ENCODE measurements at places on chromosomes 12 and 14.

DNA sequence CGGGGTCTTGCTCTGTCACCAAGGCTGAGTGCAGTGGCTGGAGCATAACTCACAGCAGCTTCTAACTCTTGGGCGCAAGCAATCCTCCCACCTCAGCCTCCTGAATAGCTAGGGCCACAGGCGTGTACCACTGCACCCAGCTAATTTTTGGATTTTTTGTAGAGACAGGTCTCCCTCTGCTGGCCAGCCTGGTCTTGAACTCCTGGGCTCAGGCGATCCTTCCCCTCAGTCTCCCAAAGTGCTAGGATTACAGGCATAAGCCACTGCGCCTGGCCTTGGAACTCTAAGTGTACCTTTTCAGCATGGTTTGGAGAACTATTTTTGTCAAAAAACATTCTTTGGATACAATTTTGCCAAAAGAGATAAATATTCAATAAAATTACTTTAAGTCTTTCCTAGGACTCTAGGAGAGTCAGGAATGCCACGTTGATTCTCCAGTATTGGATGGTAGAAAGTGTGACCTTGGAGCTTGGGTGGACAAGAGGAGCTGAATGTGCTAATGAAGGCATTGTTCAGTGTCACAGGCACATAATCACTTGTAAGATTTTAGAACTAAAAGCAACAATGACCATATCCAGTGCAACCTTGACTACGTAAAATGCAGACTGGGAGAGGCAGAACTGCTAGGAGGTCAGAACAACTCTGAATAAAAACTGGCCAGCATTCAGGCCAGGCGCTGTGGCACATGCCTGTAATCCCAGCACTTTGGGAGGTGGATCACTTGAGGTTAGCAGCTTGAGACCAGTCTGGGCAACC, 2.8 kb downstream of the SRSF9 start:
- DNase-seq, result peak; percentile 47

DNA sequence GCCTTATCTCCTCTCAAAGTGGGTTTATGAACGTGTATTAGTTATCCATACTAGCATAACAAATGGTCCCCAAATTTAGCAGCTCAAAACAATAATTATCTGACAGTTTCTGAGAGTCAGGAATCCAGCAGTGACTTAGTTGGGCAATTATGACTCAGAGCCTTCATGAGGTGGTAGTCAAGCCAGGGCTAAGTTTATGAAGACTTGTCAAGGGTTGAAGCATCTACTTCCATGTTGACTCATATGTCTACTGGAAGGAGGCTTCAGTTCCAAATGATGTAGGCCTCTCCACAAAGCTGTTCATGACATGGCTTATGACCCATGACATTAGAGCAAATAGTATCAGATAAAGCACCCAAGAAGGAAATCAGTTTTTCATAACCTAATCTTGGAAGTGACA, 73.2 kb downstream of the IPO8 start:
- peak; percentile 25 for DNase-seq

GRCh38 chr12:62552906-62553556, 86.4 kb downstream of the MON2 start:
- DNase-seq, result no peak

DNA sequence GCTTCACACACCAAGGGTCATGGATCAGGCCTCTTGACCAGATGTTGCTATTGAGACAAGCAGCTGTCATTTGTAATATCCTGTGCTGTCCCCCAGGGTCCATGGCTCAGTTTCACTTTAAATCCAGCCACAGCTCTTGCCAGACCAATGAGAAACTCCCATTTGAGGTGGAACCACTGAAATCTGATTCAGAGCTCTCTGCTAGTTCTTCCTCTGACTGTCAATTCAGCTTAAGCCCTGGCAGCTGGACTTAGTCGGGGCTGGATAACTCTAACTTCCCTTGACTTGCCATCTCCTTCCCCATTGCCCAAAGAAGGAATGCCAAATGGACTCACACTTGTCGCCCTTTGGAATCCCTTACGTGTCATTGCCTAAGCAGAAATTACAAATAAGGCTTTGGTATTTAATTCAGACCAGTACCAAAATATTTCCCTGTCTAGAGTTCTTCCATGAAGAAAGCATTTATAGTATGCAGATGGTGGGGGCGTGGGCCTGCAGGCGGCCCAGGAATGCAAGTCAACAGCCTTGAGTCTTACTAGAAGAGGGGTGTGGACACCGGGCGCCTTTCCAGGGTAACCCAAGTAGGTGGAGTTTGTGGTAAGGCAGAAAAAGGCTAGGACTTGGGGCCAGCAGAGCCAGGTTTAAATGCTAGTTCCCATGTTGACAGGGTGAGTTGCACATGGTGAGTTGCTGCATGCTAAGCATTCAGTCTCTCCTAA, 96.9 kb upstream of the TMPO start:
- peak; percentile 59 for DNase-seq

- no peak for DNase-seq
Observed at GRCh38 chr14:77158882-77159255, 17.3 kb upstream of the ZDHHC22 start.

DNA sequence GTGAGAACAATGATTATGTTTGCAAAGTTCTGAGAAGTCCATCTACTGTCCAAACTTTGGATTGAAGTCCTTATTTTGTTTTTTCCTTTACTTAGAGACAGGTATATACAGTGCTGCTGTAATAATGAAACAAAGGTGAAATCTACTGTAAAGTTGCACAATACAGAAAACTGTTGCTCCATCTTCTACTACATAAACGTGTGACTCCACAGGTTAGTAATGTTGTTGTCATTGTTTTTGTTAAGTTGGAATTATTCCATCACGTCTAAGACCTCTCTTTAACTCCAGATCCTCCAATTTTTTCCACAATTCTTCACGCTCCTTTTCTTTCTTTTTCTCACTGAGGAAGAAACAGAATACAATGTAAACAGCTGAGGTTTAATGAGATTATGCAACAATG, 57.0 kb upstream of the GPHB5 start:
- no peak for DNase-seq

DNA sequence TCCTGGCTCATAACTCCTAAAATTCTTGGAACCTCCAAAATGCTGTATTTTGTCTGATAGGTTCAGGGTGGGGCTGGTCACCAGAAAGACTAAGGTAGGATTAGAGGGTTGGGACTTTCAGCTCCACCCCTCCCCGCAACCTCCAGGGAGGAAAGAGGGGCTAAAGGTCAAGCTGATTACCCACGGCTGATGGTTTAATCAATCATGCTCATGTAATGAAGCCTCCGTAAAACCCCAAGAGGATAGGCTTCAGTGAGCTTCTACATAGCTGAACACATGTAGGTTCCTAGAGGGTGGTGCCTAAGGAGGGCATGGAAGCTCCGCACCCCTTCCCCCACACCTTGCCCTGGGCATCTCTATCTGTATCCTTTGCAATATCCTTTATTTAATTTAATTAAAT, 60.0 kb downstream of the DGLUCY start:
- DNase-seq, result no peak

DNA sequence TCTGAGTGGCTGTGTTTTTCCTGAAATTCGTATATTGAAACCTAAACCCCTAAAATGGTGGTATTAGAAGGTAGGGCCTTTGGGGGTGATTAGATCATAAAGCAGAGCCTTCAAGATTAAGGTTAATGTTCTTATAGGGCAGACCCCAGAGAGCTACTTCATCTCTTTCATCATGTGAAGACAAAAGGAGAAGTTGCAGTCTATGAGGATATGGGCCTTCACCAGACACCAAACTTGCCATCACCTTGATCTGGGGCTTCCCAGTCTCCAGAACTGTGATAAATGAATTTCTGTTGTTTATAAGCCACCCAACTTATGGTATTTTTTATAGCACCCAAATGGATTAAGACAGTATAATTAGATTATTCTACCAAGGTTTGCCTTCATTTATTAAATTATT, 275.0 kb upstream of the ATP2B1 start:
- DNase-seq, result peak; percentile 36

DNA sequence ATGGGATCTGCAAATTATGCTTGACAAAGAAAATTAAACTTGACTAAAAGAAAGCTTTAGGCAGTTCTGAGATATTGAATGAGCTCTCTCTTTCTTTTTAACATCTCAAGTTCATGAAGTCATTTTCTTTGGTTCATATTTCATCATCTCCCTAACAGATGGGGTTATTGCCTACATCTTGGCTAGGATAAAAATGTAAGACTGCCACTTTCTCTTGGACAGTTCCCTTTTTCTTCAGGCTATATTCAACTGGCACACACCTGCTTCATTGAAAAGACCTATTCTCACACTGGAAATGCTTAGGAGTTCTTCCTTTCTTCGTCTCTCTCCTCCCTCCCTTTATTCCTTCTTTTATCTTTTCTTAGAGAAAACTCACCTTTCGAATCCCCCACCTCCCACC, 355.9 kb upstream of the SEL1L start:
- DNase-seq, result no peak

- no peak for DNase-seq
Observed at GRCh38 chr14:91545946-91546716, 36.0 kb upstream of the PPP4R3A start.

- no peak for DNase-seq
Observed at GRCh38 chr14:76742185-76742584, 19.1 kb upstream of the VASH1 start.

- no peak for DNase-seq
Observed at GRCh38 chr12:86292480-86292879, 36.3 kb upstream of the MGAT4C start.

DNA sequence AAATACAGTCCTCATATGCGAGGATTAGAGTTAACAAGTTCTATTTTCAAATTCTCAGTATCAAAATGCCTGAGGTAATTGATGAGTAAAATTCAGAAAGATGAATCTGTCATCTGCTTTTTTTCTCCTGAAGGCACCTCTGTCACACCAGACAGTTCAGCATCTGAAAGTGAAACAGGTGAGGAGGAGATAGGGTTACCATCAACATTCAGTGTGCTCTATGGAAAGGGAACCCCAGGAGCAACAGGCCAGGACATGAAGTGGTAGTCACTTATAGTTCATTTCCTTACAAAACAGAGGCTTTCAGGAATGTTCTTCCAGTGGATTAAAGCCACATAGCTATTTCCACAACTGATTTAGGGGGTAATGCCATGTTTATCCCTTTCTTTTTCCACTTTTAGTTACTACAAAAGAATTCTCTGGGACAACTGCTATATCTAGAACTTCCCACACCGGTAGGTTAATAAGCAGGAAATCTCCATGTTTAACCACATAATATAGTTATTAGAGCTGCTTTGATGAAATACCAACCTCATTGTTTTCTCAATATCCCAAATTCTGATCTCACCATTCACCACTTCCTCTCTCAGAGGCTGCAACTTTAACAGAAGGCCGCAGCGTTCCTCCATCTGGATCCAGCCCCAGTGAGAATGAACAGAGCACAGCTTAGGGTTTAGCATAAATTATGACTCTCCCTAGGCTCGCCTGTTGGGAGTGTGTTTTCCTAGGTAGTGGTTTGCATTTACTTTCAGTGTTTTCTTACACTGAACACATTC, 177.0 kb upstream of the CNTN1 start:
- DNase-seq, result peak; percentile 41

GRCh38 chr14:66117600-66117999, 368.6 kb upstream of the CCDC196 start:
- no peak for DNase-seq

DNA sequence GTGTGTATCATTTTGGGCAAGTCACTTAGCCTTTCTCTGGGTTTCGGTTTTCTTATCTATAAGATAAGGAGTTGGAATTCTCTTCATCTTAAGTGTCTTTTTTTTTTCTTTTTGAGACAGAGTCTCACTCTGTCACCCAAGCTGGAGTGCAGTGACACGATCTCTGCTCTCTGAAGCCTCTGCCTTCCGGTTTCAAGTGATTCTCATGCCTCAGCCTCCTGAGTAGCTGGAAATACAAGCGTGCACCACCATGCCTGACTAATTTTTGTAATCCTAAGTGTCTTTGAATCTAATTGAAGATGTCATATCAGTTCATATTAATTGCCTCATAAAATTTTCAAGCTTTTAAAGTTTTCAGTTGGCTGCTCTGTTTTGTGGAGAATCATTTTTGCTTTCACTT, 4.0 kb downstream of the SRGAP1 start:
- no peak for DNase-seq

GRCh38 chr12:778615-779014, 26.2 kb downstream of the WNK1 start:
- DNase-seq, result no peak

DNA sequence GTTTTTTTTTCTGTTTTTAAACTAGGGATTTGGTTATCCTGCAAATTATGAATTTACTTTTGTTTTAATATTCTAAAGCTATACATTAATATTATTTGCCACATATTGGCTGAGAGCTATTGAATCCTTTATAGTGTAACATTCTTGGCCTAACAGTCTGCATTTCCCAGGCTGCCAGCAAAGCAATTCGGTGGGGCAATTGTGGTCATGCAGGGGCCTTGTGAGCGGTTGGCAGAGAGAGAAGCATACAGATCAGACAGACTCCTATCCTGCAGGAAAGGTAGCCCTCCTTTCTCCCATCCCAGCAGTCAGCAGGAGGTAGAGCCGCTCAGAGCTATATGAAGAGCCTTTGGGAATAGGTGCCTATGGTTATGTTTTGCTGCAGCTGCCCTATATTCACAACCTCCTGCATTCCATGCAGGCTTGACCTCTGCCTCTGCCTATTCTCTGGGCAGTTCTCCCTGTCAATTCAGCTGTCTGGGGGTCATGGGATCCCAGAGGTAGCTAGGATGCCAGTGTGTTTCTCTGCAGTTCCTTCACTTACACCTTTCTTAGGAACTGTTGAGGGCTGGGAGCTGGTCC, 144.7 kb downstream of the GPHN start:
- DNase-seq, result no peak

- no peak for DNase-seq
Observed at GRCh38 chr14:105307052-105307727, 6.4 kb upstream of the BRF1 start.

GRCh38 chr14:81042438-81042837, 87.0 kb downstream of the TSHR start:
- peak; percentile 68 for DNase-seq

DNA sequence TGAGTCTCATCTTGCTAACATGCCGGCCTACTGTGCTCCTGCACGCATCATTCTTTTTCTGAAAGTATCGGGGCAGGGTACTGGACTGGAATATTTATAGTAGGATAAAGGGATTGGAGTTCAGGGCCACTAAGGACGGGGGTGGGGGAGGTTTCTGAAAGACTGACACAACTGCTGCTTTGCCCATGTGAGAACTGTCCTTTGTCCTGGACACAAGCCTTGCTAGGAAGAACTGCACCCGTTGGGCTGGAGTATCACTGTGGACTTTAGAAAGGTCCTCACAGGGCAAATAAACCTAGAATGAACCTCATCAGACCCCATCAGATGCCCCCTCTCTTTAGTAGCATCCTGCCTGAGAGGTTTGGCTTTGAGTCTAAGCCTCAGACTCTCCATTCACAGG, 87.6 kb downstream of the PRMT8 start:
- DNase-seq, result no peak

DNA sequence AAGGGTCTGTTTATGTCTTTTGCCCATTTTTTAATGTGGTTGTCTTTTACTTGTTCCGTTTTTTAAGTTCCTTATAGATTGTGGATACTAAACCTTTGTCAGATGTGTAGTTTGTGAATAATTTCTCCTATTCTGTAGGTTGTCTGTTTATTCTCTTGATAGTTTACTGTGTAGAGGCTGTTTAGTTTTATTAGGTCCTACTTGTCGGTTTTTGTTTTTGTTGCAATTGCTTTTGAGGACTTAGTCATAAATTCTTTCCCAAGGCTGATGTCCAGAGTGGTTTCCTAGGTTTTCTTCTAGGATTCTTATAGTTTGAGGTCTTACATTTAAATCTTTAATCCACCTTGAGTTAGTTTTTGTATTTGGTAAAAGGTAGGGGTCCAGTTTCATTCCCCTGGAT, 33.9 kb downstream of the SLC39A9 start:
- DNase-seq, result no peak

- DNase-seq, result no peak
Observed at GRCh38 chr14:50961605-50962221, 17.4 kb upstream of the PYGL start.

- no peak for DNase-seq
Observed at GRCh38 chr12:45803111-45803510, 73.6 kb downstream of the ARID2 start.

- DNase-seq, result no peak
Observed at GRCh38 chr12:84172823-84173424, 739.7 kb downstream of the SLC6A15 start.
